ENCODE measurements at places on chromosomes 2 and 18.

DNA sequence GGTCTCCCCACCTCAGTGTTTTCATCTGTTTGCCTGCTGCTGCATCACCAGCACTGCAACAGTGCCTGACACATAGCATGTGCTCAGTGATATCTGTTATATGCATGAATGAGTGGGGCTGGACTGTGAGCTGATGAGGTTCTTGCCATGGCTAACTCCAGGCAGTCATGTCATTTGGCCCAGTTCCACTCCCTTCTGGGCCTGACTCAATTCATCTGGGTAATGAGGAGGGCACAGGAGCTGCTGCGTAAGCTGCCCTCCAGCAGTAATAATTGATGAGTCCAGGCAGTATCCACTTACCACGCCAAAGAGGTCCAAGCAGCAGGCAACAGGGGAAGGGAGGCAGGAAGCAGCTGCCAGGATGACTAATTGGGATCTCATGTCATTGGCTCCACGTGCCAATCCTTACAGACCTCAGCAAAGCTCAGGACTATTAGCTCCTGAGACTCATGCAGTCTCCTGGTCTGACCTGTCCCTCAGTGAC, 34.1 kb upstream of the MAT2A start:
- no peak for DNase-seq

DNA sequence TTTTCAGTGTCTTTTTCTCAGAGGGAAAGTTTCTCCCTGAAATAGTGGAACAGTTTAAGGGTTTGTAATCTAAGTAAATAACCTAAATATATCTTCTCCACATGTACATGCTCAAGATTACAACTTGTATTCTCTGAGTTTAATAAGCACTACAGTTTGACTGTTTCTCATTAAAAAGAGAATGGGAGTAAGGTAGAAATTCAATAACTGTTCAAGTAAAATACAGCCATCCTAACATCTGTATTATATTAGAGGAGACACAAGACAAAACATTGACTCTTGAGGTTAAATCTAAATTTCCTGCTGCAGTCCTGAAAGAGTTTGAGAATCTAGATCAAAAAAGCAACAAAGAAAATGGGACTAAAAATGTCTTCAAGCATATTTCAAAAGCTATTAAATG, 73.0 kb upstream of the ZNF397 start:
- DNase-seq = no peak

- DNase-seq = no peak
Measured at GRCh38 chr2:179825494-179825893, 35.9 kb downstream of the ZNF385B start.

GRCh38 chr2:38218591-38218991, 142.6 kb upstream of the CYP1B1 start:
- no peak for DNase-seq

GRCh38 chr18:30405038-30405437, 637.5 kb downstream of the DSC3 start:
- DNase-seq = no peak

- no peak for DNase-seq
Measured at GRCh38 chr2:217729421-217730053, 273.3 kb downstream of the TNS1 start.

GRCh38 chr2:238855891-238856580, 8.2 kb downstream of the TWIST2 start:
- DNase-seq = no peak

All from effector CD4-positive, alpha-beta T cell (primary cell).